ENCODE measurements at places on chromosomes 16 and 17.

GRCh38 chr16:52553322-52553721 lies 6.4 kb upstream of the TOX3 start:
- ATAC-seq, result no peak

- ATAC-seq, result no peak
Observed at GRCh38 chr17:31584438-31585279, 193.2 kb downstream of the RAB11FIP4 start.

GRCh38 chr17:73293480-73293911 lies 18.3 kb downstream of the CDC42EP4 start:
- ATAC-seq, result peak; percentile 23

DNA sequence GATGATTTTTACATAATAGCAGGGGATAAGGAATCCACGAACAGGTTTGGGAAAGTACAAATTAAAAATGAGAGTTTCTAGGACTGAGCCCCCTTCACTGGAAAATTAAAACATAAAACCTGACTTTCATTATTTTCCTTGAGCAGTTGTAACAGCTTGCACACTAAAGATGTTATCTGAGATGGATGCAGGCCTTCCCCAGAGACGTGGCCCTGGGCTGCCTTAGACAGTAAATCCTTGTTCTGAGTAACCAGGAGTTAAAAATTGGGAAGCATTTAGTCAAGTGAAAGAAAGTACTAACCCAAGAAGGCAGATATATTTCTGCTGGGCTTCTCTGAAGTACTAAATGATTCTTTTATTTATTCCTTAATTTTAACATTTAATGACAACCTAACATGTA lies 432.2 kb upstream of the KIF2B start:
- ATAC-seq, result no peak

DNA sequence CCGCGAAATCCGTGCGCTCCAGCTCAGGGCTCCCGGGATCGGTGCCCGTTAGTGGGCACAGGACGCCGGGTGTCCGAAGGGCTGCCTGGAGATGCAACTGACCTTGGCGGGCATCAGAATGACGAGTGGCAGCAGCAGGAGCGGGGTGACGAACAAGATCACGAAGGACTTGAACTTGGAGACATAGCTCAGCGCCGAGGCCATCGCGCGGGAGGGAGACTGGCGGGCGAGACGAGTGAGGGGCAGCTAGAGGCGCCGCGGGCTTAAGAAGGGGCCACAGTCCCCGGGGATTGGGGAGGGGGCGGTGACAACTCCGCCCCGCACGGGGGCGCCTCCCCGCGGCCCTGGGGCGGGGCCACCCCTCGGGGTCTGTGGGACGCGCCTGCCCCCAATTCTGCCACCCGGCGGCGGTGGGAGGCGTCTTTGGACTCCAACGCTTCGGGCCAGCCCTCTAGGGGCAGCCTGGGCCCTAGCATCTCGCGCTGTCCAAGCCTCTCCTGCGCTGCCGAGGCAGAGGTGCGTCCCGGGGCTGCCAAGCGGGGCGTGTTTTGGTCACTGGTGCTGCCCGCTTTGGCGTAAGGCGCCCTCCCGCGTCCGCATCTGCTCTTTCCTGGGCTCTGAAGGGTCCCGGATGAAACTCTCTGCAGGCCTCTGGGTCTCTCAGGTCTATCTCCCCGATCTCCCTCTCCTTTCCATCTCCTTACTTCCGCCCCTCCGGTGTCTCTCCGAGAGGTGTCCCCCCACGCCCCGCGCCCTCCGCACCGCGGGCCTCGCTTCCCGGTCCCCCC lies at the start of gene SLC13A5:
TSS of gene SLC13A5 (minus strand) at position 240 of the 788 bp plus-strand sequence. CDS start at position 204, 36 bp downstream.
- ATAC-seq, result peak; percentile 83

GRCh38 chr17:60109161-60109560 lies 30.4 kb upstream of the HEATR6 start:
- no peak for ATAC-seq

DNA sequence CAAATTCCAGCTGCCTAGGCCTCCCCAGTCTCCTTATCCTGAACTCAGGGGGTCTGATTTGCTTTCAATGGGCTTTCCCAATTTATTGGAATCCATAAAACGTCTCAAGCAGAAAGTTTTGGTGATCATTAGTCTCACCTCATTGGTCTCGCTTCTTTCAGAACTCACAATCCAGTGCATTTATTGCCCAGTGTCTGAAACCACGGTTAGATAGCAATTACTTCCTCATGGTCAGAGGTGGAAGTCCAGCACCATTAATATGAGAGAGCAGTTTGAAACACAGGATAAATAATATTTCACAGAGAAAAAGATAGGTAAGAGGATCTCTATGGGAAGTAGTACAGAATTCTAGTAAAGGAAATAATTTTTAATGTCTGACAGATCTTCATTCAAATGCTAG lies 128.7 kb downstream of the TOX3 start:
- no peak for ATAC-seq

- no peak for ATAC-seq
Observed at GRCh38 chr17:19302791-19303331, 59.7 kb downstream of the B9D1 start.

DNA sequence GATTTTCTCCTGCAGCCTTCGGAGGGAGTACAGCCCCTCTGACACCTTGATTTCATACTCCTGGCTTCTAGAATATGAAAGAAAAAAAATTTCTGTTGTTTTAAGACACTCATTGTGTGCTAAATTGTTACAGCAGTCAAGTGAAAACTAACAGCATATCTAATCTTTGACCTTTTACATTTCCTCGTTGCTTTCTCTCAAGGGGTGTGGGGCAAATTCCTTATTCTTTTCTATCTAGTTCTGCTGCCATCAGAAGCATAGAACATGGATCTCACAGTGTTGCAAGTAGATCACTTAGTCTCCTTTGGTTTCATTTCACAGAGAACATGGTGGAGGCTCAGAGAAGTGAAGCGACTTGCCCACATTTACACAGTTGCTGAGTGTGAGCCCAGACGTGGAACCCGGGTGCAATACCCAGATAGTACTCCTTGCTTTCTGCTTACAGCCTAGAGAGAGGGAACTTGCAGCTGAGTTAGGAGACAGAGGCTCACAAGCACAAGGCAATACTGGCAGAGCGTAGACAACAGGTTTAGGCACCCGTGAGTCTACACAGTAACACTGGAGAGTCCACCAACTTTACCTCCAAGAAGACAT lies 28.7 kb upstream of the MMD start:
- ATAC-seq, result no peak

GRCh38 chr17:2750721-2751120 lies 1.3 kb upstream of the CCDC92B start:
- ATAC-seq, result no peak

DNA sequence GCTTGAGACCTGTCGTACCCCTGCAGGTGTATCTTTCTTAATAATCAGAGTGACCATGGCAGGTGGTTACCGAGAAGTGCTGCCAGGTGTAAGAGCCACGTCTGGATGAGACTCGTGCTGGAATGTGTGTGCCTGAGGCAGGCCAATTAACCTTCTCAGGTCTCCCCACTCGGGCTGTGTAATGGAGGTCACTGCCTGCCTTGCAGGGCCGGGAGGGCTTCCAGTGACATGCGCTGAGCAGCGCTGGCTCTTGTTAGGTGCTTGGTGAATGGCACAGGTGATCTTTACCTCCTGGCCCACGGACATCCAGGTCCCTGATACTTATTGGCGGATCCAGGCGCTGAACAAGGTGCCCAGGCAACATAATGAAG lies 4.6 kb upstream of the GSE1 start:
- ATAC-seq, result no peak

- no peak for ATAC-seq
Observed at GRCh38 chr17:74267987-74268499, 6.0 kb upstream of the DNAI2 start.

DNA sequence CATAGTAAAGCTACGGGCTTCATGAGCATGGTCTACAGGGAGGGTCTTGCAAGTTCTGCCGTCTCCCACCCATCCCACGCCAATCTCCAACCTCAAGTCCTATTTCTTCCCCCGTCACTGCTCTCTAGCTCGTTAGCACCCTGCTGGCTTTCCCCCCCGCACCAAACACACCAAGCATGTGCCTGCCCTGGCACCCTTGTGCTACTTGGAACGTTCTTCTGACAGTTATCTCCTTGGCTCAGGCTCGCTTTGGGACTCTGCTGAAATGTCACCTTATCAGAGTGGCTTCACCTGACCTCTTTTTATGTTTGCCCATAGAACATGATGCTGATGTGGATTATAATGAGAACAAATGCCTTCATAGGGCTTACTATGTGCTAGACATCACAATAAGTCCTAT lies 21.9 kb downstream of the GLYR1 start:
- ATAC-seq, result no peak

DNA sequence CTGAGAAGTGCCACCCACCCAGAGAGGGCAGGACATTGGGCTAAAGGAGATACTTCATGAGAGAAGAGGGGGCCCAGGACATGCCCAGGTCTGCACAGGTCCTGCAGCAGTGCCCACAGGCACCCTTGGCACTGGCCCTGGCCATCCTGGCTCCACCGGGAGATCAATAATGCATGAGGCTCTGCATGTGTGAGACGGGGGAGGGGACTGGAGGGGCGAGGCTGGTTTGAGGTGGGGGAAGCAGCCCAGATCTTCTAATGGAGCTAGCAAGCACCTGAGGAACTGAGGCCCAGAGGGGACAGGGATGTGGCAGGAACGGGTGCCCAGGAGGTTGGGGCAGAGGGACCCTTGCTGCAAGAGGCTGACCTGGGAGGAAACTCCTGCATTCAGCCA lies 567 bp downstream of the OSBPL7 start:
- ATAC-seq, result peak; percentile 1

DNA sequence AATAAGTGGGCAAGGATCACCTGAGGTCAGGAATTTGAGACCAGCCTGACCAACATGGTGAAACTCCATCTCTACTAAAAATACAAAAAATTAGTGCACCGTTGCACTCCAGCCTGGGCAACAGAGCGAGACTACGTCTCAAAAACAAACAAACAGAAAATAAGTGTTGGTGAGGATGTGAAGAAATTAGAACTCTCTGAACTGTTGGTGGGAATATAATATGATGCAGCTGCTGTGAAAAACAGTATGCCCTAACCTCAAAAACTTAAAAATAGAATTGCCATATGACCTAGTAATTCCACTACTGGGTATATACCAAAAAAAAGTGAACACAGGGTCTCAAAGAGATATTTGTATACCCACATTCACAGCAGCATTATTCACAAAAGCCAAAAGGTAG lies 26.1 kb downstream of the GLG1 start:
- no peak for ATAC-seq

GRCh38 chr17:60223456-60223855 lies 73.7 kb downstream of the CA4 start:
- ATAC-seq, result no peak

DNA sequence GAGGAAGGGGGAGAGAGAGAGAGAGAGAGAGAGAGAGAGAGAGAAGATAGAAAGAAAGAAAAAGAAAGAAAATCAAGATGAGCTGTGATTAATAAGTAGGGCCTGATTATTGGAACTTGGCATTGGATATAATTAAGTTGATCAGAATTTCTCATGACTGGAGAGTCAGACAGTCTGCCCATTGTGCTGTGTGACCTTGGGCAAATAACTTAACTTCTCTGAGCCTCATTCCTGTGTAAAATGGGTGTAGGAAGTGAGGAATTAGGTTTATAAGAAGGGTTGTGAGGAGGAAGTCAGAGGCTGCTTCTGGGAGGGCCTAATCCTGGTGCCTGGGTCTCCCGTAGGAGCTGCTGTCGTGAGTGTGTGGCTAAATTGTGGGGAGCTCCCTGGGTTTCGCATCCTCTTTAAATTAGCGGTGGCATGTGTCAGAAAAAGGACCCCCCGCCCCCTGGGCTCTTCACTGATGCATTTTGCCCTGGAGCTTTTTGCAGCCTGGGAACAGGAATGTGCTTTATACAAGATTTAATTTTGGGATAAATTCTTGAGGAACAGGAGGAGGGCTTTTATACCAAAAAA lies 76.0 kb downstream of the CMIP start:
- ATAC-seq, result no peak

DNA sequence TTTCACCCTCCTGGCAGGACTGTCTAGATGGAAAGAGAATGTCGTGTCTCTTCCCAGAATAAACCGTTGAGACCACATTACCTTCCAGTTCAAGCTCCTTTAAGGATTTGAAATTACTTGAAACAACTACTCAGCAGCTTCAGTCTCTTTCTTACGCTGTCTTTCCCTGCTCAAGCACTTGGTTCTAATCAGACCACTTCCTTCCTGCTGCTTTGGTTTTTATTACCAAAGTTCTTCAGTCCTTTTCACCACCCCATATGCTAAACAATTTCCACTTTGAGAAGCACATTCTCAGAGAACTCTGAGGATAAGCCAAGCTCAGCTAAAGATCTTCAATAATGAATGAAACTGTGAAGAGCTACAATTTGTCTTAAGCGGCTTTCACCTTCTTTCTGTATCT lies 105.4 kb downstream of the STX8 start:
- no peak for ATAC-seq
